ENCODE measurements at places on chromosomes 11 and 22.

- peak; percentile 26 for DNase-seq
Measured at GRCh38 chr11:11387622-11388305, 34.7 kb upstream of the CSNK2A3 start.

- DNase-seq, result peak; percentile 20
Measured at GRCh38 chr11:6606471-6607189, 3.1 kb downstream of the ILK start.

DNA sequence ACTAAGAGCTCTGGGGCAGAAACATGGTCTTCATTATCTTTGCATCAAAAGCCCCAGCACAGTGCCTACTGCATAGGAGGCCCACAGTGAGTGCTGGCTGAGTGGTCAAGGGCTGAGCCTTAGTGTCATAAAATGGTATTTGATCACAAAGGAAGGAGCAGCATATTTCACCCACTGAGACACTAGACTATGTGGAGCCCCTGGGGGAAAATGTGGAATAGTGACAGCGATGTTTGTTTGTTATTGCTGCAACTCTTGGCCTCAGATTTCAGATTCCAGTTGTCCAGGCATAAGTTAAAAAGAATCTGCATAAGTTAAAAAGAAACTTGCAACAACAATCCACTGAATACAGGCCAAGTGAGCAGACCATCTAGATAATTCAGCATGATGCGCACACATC, 7.0 kb downstream of the KIRREL3 start:
- no peak for DNase-seq

- DNase-seq, result no peak
Measured at GRCh38 chr22:44557064-44557748, 59.2 kb upstream of the RTL6 start.
